Fibroblast of the aortic adventitia (primary cell): ENCODE measurements at places on chromosomes 4 and X.

- DNase-seq = no peak
Observed at GRCh38 chr4:184424279-184424678, 50.1 kb downstream of the IRF2 start.

GRCh38 chr4:92791871-92792440 lies 488.2 kb downstream of the GRID2 start:
- DNase-seq = no peak

DNA sequence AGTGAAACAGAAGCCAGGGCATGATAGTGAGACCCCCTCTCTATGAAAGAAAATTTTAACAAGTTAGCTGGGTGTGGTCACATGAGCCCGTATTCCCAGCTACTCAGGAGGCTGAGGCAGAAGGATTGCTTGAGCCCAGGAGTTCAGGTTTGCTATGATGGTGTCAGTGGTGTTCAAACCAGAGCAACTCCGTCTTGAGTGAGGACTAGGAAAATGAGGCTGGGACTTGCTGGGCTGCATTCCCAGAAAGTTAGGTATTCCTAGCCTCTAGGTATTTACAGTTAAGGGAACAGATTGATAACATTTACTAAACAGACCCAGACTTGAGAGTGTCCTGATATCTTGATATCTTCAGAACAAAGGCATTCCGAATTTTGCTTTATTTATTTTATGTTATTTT lies 37.0 kb upstream of the NOCT start:
- no peak for DNase-seq

GRCh38 chr4:90833706-90834105 lies 706.5 kb downstream of the CCSER1 start:
- DNase-seq = no peak

DNA sequence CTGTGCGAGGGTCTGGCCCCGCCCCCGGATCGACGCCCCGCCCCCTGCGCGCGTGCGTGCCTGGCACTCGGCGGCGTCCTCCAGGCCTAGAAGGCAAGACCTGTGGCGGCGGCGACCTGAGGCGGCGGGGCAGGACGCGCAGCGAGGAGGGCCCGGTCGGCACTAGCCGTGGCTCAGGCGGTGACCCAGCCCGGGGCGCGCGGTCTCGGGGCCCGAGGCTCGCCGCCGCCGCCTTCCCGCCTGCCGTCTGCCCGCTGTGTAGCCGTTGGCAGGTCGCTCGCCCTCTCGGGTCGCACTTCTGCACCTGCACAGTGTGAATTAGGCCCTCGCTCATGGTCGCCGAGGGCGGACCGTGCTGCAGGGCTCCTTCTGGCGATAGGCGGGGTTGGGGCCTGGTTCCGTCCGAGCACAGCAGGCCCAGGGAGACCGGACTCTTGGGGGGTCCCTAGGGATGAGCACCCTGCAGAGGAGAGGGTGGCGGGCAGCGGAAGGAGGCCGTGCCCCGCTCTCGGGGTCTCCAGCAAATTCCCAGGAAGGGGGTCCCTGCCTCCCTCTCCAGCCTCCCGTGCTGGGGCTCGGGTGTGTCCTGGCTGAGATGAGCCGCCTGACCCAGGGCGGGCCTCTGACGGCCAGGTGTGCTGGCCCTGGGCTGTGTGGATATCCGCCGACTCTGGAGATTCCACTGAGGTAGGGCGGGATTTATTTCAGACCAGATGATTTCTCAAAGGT lies 557 bp upstream of the FAM53A start:
- no peak for DNase-seq

DNA sequence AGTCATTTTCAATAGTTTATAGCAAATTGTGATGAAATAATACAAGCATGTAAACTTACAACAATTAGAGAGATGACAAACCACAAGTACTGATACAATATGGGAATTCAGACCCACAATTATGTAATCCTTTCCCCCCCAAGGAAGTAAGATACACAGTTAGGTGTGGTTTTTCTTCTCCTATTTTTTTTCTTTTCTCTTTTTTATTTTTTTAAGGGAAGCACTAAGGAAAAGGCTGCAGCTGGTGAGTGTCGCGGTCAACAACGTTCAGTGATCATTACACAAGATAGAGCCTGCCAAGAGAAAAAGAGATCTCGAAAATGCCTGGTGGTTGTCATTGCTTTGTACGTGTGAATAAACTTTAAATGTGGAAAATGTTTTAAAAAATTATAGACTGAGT lies 9.8 kb downstream of the NDNF start:
- peak; percentile 19 for DNase-seq

DNA sequence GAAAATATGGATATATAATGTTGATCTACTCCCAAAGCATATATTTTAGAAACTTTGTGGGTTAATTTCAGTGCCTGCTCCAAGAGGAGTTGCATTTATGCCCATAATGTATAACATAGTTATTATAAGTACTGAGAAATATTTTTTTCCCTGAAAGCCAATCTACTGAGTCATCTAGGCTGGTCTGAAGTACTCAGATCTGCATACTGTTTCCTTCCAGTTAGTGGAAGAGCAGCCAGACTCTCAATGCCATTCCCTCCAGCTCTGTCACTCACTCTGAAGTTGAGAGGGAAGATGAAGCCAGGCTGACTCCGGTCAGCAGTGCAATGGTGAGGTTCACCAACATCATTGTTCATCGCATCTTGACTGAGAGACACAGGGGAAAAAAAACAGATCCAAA lies 505.1 kb downstream of the PPARGC1A start:
- no peak for DNase-seq

DNA sequence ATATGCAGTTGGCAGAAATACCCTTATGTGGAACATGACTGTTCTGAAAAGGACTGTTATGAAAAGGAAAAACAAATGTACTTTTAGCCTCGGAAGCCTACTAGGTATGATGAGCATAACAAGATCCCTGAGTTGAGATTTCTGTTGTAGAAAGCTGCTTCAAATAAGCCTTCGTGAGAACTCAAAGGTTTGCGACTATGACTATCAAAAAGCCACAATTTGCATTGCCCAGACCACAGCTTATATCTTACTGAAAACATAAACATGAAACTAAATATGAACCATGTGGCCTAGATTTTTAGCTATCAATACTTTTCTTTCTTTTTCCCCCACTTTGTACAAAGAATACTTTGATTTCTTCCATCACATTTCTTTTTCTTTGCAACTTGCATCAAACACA lies 398.2 kb upstream of the LCORL start:
- DNase-seq = no peak

DNA sequence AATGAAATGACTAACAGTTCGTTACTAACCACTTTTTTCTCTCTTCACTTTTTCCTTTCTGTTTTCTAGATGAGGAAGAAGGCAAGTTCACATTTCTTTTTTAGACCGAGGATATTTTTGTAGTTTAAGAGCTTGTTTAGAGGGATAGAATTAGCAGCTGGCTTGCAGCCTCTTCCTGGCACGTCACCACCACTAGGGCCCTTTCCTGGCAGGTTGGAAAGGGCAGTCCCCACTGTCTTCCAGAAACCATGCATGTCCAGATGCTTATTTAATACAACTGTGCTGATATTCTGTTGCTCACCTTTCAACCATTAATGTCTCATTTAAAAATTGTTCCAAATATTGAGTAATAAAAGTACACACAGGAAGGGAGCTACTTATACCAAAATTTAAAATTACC lies 209.5 kb upstream of the PACRGL start:
- no peak for DNase-seq

- no peak for DNase-seq
Observed at GRCh38 chr4:139690419-139690818, 24.8 kb downstream of the MGST2 start.
